CD4-positive, alpha-beta memory T cell (primary cell): ENCODE measurements at places on chromosomes 2 and 18. TPM values are rescaled to one million over a fixed set of nuclear protein-coding genes. Genes with fewer than 3 reads are reported as not detected.

DNA sequence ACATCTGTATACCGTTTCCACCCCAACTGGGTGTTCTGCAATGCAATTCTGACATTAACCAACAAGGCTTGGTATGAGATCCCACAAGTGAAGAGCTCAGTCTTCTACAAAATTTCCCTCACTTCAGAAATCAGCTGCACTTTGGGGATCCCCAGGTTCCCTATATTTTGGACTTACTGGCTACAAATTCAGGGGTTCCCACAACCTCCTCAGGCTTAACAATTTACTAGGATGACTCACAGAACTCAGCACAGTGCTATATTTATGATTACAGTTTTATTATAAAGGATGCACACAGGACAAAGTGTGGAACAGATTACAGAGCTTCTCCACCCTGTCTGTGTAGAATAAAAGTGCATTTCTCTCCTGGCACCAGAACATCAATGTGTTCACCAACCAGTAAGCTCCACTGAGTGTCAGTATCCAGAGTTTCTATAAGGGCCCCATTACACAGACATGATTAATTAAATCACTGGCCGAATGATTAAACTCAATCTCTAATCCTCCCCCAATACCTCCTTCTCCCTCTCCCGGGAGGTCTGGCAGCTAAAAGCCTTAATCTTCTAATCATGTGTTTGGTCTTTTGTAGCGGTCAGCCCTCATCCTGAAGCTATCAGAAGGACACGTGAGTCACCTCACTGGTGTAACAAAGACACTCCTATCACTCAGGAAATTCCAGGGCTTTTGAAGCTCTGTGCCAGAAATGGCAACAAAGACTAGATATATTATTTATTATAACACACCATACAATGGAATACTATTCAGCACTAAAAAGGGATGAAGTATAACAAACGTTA is 84.6 kb downstream of the SLC66A3 start:
- DNase-seq: no peak

DNA sequence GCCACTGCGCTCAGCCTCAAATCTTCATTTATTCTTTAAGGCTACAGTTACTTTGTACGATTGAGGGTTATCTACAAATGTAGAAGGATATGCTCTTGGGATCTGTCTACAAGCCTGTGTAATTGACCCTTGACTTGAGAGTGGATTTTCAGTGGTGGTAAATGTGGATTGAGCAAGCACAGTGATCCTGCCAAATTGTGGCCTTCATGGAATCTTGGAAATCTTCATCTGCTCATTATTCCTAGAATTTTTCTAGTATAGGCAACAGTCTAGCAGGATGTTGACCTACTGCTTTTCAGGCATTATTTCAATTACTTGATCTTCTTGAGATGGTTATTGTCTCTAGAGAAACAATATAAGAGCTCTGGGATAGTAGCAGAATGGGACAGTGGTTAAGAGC is 226.1 kb upstream of the REV1 start:
- no peak for DNase-seq

Gene TSPYL6
- not detected for total RNA-seq

Gene EIF2B4
- 56.0 TPM for total RNA-seq

DNA sequence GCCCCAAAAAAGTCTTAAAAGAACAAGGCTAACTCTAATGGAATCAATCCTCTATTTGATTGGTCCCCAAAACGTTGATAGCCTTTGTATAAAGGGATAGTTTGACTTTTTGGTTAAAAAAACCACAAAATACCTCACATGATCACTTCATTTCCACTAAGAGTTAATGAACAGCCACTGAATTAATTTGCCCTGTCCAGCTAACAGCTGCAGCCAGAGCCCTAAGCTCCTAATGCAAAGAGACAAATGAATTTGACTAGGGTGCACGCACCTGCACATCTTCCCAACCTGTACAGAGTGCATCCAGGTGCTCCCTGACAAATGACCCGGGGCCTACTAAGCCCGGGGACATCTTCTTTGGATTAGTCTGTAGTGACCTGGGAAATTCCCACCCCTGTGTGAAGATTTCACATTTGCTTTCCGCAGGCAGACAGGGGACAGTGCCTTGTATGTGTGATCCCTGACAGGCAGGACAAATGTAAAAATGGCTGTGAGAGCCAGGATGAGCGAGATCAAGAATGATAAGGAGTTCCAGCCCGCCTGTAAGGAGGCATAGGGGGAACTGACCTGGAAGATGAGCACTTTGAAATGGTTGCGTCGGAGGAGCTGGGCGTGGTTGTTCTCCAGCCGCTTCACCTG is 893 bp downstream of the CAVIN2 start:
- DNase-seq: no peak

- peak; percentile 60 for DNase-seq
Observed at GRCh38 chr2:44362207-44363015, 664 bp downstream of the CAMKMT start.

Gene ATP6V1B1
- not detected for total RNA-seq

DNA sequence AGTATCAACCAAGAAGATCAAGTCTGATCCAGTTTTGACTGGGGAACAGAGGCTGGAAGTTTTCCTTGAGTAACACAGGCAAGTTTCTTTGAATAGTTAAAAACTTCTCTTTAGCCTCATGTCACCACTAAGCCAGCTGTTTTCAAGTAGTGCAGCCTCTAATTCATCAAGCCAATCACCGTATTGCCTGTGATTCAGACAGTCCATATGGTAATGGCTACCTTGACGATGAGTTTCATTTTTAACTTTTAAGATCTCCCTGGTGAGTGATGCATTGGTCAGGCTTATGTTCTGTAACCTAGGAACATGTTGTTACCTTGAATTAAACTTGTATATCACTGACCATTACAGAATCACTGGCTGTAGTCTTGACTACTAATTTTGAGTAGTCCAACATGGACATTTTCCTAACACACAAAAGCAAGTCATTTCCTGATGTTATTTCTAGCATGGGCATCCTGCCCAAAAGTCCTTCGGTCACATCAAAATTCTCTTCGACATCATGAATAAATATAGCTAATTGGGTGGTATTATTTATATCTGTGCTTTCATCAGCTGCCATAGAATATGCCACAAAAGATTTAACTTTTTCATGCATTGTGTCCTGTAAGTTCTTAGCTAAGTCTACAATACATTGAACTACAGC is 238.8 kb upstream of the GCFC2 start:
- DNase-seq: no peak

GRCh38 chr2:184316921-184317320 is 281.4 kb upstream of the ZNF804A start:
- no peak for DNase-seq

- DNase-seq: no peak
Observed at GRCh38 chr2:143828763-143829537, 691.0 kb downstream of the ZEB2 start.

DNA sequence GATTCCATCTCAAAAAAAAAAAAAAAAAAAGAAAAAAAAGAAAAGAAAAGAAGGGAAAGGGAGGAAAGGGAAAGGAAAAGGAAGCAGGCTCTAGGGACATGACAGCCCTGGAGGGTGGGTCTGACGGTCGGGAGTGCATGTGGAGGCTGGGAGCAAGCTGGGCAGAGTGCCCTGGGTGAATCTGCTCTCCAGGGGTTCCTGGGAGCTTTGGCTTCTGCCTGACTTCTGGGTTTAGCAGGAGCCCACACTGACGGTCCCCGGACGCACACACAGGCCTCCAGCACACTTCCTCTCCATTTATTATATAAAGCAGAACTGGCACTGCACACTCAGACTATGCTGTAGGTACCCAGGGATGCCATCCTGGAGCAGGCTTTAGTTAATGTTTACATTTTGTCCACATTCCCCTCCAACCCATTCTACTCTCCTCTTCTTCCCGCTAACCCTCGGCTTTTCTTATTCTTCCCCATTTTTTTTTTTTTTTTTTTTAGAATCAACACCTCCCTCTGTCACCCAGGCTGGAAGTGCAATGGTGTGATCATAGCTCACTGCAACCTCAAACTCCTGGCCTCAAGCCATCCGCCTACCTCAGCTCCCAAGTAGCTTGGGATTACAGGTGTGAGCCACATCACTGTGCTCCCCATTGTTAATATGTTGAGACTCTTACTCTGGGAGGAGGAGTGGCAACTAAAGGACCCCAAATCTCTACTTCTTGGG is 151.1 kb upstream of the SLC1A4 start:
- no peak for DNase-seq

Gene MYCN
- not detected for total RNA-seq

GRCh38 chr2:139628931-139629330 is 848.7 kb upstream of the NXPH2 start:
- no peak for DNase-seq

- DNase-seq: no peak
Observed at GRCh38 chr18:73869182-73869581, 278.5 kb downstream of the FBXO15 start.

Gene GRP
- not detected for total RNA-seq

- no peak for DNase-seq
Observed at GRCh38 chr2:12363569-12363968, 353.2 kb upstream of the TRIB2 start.

GRCh38 chr18:62611453-62612288 is 88.8 kb downstream of the ZCCHC2 start:
- DNase-seq: no peak

Gene LRRTM1
- not detected for total RNA-seq

DNA sequence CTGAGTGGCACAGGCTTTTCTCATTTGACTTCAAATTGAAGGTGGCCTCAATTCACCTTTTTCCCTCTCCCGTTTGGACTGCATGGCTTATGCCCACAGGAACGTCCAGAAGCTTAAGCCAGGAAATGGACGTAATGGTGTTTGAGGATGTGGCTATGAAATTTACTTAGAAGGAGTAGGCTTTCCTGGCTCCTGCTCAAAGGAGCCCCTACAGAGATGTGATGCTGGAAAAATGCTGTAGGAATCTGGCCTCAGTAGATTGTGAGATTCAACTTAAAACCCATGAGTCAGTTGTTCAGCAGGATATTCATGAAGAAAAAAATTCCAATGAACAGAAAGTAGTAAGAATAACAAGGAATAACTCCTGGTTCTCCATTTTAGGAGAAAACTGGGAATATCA is 129.0 kb downstream of the ICOS start:
- DNase-seq: no peak

DNA sequence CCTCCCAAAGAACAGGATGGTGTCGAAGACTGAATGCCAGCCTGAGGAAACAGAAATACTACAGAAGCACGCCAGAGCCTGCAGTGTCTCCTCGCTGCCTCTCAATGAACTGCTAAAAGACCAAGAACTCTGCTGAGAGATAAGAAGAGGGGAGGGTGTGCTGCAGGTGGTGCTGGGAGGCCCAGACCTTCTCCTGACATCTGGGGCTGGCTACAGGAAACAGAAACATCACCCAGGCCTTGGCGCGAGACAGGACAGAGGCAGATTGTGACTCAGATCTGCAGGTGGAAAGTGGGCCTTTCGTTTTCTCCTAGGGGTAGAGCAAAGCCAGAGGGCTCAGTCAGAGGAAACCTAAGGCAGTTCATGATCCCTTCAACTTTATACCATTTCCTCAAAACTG is 250.3 kb upstream of the TCF4 start:
- no peak for DNase-seq

- DNase-seq: no peak
Observed at GRCh38 chr2:239762655-239763269, 262.4 kb downstream of the NDUFA10 start.

DNA sequence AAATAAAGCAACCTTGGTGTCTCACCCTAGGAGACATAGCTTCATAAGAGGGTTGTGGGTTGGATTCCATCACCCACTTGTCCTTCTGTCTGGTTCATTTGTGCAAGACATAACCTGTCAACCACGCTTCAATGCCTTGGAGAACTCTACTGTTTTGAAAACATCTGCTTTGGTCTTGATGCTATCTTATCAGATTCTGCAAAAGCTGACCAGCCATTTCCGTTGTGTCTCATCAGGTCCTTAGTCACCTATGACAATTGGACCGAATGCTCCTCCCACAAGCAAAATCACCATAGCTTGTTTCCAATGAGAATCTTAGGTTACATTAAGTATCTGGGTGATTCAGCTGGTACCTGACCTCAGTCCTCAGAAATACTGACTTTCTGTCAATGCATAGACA is 35.4 kb downstream of the STAT4 start:
- peak; percentile 61 for DNase-seq

Gene PROKR1
- total RNA-seq: not detected

DNA sequence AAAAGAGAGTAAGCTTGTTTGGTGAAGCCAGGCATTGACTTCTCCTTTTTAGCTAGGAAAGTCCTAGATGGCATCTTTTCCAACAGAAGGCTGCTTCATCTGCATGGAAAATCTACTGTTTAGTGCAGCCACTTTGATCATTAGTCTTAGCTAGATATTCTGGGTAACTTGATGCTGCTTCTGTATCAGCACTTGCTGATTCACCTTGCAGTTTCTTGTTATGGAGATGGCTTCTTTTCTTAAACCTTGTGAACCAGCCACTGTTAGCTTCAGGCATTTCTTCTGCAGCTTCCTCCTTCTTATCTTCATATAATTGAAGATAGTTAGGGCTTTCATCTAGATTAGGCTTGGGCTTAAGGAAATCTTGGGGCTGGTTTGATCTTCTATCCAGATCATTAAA is 639.7 kb downstream of the TDRD15 start:
- no peak for DNase-seq

GRCh38 chr2:25877431-25878360 is 591 bp downstream of the ASXL2 start:
- peak; percentile 67 for DNase-seq

Gene DLX1
- total RNA-seq: not detected

GRCh38 chr2:190512539-190513095 is 21.9 kb downstream of the NEMP2 start:
- DNase-seq: no peak

- DNase-seq: no peak
Observed at GRCh38 chr2:155687181-155687580, 645.3 kb downstream of the NR4A2 start.

DNA sequence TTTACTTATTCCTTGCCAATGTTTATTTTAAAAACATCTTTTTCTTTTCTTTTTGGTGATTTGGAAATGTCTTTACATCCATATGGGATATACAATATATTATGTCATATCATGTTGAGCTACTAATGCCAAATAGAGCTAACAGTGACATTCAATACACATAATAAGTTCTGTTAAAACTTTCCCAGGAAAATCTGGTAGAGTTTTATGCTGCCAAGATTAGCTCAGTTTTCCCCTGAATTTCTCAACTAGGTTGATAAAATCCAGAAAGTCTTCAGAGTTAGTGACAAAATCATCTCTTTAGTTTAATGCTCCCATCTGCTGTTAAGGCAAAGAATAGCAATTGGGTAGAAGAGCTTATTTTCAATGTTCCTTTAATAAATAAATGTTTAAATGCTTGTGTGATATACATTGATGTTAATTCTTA is 9.9 kb downstream of the COL3A1 start:
- no peak for DNase-seq

- no peak for DNase-seq
Observed at GRCh38 chr18:44495151-44495550, 185.5 kb upstream of the SETBP1 start.

GRCh38 chr2:218031261-218031660 is 28.5 kb upstream of the TNS1 start:
- DNase-seq: no peak

Gene SOX11
- not detected for total RNA-seq
